Tracheal epithelial cell (primary cell): ENCODE measurements at places on chromosomes 11 and 22. TPM values are rescaled to one million over a fixed set of nuclear protein-coding genes. Genes with fewer than 3 reads are reported as not detected.

GPR83 gene
- total RNA-seq: under 0.01 TPM in 2 replicates

OR51B2 gene
- not detected in 2 replicates for total RNA-seq

NUDT8 gene
- total RNA-seq: 10.6 and 14.7 TPM in 2 replicates

GLB1L2 gene
- 2.6 and 4.3 TPM in 2 replicates for total RNA-seq

TRIM29 gene
- total RNA-seq: 488 and 512 TPM in 2 replicates

F2 gene
- total RNA-seq: under 0.01 TPM in 1 of 2 replicates, not detected in the other
